Stimulated activated CD4-positive, alpha-beta T cell treated with anti-CD3 and anti-CD28 coated beads, TNF-alpha, amount 100 ng/mL, for 1 hour (primary cell): ENCODE measurements at places on chromosomes 16 and 17.

DNA sequence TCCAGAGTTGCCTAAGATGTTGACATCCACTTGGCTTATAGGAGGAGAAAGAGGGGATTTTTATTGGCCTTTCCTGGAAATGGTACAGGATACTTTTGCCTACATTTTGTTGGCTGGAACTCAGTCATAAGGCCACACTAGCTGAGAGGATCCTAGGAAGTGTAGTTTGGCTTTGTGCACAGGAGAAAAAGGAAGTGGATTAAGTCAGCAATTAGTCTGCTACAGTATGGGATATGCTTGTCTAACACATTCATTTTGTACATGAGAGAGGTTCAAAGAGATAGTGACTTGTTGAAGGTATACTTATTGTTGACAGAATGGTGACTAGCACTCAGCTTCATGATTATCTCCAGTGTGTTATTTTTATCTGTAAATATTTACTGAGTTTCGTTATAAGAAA, 10.3 kb downstream of the UTP18 start:
- DNase-seq = no peak

GRCh38 chr16:27665881-27666280, 115.9 kb downstream of the KATNIP start:
- DNase-seq = no peak

- no peak for DNase-seq
These were observed 19.7 kb downstream of the MAP3K3 start for GRCh38 chr17:63641692-63642448.

DNA sequence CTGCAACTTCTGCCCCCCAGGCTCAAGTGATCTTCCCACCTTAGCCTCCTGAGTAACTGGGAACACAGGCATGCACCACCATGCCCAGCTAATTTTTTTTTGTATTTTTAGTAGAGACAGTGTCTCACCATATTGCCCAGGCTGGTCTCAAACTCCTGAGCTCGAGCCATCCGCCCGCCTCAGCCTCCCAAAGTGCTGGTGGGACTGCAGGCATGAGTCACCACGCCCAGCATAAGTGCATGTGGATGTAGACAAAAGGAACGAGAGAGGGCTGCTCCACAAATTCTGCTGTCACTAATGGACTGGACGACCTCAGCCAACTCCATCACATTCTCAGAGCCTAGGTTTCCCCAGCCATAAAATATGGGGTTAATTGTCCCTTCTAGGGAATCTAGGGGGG, 7.7 kb upstream of the SP2 start:
- DNase-seq = no peak

DNA sequence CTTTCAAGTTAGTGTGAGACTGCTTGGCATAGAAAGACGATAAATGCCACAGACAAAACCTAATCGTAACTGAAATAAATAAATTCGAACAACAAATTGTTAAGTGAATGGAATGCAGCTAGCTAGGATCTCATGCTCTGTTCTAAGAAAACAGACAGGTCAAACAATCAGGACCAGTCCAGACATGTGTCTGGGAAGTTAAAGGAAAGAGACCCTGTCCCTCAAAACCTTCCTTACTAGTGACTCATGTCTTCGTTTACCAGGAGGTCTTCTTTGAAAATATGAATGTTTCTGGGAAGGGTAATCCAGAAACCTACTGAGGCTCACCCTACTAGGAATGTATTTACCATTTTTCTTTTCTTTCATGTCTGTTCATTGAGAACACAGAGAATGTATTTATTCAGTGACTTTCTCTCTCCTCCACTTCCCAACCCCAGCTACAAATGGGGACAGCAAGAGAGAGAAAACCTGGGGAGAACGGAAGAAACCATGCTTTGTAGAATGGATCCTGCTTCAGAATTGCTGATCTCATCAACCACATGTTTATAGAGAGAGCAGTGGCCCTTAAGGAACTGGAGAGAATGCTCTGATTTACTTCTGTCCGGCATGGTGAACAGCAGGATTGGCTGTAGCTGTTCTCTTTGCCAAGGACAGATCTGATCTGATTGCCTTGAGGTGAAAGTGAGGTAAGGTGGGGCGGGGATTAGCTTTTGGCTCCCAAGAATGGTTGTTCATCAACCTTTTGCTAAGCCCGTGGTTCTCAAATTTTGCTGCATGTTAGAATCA, 39.4 kb upstream of the DHX8 start:
- DNase-seq = no peak

- DNase-seq = no peak
These were observed 8.4 kb upstream of the SREBF1 start for GRCh38 chr17:17845046-17845775.

DNA sequence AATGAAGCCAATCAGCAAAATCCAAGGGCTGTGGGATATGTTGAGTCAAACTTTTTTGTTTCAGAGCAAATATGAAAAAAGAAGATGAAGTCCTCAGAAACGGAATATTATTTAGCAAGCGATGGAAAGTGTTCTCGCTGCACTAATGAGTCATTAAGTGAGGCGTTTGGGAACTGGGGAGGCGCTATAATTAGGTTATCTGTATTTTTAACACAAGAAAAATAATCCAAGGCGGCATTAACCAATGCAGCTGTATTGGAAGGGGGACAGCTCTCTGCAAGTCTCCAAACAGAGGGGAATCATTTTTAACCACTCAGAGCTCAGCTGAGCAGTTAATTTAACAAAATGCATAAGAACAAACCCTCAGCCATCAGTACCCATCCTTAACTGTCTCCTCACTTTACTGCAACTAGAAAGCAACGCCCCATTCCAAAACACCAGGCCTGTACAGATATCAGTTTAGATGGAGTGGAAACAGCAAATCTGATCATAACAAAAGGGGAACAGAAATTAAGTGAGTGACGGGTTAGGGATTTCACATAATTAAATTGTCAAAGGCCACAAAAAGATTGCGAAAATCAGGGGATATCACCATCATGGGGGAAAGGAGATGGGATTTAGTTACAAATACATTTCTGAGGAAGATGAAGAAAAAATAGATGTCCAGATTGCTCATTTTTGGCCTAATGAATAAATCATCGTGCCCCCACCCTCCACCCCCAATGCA, 211.0 kb upstream of the TOX3 start:
- no peak for DNase-seq

- no peak for DNase-seq
These were observed 23.1 kb upstream of the BAHCC1 start for GRCh38 chr17:81371910-81372760.

GRCh38 chr16:58026705-58027160, 1.2 kb downstream of the MMP15 start:
- DNase-seq = no peak

DNA sequence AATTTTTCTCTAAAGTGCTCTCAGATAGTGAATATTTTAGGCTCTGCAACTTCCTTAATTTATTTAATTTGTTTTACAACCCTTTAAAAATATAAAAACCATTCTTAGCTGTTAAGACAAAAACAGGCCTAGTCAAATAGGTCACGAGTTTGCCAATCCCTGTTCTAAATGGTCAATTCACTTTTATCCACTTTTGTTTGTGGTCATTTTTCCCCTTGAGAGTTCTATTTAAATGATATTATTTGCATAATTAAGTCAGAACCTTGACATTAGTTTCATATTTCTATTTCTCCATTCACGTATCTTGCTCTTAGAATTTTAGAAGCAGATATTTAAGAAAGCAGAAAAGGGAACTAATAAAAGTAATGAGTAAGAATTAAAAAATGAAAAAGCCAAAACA, 4.0 kb downstream of the AMFR start:
- DNase-seq = no peak

DNA sequence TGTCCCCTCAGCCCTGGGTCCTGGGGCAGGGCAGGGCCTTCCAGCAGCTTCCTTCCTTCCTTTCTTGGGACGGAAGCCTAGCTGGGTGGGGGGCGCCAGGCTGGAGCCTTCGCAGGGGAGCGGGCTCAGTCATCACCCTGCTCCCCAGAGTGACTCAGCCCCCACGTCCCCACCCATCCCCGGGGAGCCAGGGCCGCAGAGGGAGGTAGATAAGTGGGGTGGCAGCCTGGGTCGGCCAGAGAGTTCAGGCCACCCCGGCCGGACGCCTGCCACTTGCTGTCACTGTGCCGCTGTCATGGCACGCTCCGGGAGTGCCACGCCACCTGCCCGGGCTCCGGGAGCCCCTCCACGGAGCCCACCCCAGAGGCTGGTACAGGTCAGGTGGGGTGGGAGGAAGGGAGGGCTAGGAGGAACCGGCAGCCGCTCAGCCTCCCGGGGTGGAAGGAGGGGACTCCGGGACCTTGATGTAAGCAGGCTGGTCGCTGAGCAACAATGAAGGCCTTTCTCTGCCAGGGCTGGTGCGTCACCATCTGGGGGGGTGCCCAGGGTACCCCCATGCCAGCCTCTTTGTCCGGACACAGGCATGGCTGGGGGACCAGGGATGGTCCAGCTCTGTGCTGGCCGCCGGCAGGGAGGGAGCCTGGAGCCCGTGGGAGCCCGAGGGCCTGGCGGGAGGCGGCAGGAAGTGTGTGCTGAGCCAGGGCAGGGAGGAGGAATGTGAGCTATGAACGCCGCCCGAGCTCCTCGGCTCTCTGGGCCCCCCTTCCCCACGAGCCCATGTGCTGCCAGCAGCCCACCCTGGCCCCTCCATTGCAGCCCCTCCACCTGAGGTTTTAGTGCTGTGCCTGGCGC, 6.6 kb downstream of the NHERF2 start:
- DNase-seq = no peak

DNA sequence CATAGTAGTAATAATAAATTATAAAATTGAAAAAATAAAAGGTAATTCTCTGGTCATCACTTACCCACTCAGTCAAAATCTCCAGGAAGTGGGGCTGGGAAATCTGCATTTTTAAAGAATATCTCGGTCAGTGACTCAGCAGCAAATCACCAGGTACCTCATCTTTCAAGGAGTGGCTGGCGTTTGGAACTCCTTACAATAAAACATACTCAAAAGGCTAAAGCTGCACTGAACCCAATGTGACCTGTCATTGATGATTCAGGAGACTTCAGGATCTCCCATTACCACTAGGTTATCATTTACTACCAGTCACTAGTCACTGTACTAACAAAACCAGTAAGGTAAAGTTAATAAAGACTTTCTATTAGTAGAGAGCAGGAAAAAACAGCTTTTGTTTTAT, 21.5 kb upstream of the RFFL start:
- DNase-seq = no peak
